Activated naive CD8-positive, alpha-beta T cell treated with anti-CD3 and anti-CD28 coated beads, Interleukin-2, amount 50 U/mL, for 24 hours (primary cell): ENCODE measurements at places on chromosomes 16 and 17.

GRCh38 chr17:13518261-13519000 lies 83.3 kb downstream of the HS3ST3A1 start:
- H3K4me3 ChIP-seq: no peak overlapping the region
- H3K27ac ChIP-seq: no peak overlapping the region
- DNase-seq: no peak
- H3K27me3 ChIP-seq: peaks cover 3% of the 10 kb centered on the region
- H3K36me3 ChIP-seq: no peaks in the 10 kb centered on the region

- H3K27me3 ChIP-seq: no peaks in the 10 kb centered on the region
- DNase-seq: no peak
- H3K4me1 ChIP-seq: no peaks in the 10 kb centered on the region
- H3K4me3 ChIP-seq: no peak overlapping the region
Observed at GRCh38 chr16:58043571-58044155, 18.1 kb downstream of the MMP15 start.

DNA sequence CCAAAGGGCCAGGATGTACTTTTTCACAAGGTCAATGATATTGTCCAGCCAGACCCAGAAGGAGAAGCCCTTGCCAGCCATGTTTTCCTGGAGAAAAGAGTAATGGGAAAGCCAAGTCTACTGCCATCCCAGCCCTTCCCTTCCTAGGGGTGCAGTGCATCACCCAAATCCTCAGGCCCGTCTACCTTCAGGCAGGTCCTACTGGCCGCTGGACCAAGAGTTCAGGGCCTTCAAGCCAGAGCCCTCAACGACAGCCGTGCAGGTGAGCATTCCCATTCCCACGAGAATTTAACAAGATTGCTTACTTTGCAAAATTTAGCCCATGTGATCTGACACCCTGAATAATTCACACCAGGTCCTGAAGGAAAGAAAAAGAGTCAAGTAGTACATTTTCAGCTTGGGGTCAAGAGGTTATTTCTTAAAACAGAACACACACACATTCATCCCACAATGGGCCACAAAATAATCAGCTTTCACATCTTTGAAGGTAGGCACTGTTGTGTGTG lies 35.0 kb downstream of the STAT5A start:
- no peaks in the 10 kb centered on the region for H3K27me3 ChIP-seq
- peak overlapping the region; percentile 62 for H3K27ac ChIP-seq
- peaks cover 49% of the 10 kb centered on the region for H3K4me1 ChIP-seq
- H3K4me3 ChIP-seq: no peak overlapping the region

- no peak overlapping the region for H3K4me3 ChIP-seq
- H3K27ac ChIP-seq: no peak overlapping the region
- peaks cover 26% of the 10 kb centered on the region for H3K27me3 ChIP-seq
- no peak for DNase-seq
- H3K4me1 ChIP-seq: peaks cover 7% of the 10 kb centered on the region
Observed at GRCh38 chr16:23334457-23334853, 32.4 kb downstream of the SCNN1B start.

DNA sequence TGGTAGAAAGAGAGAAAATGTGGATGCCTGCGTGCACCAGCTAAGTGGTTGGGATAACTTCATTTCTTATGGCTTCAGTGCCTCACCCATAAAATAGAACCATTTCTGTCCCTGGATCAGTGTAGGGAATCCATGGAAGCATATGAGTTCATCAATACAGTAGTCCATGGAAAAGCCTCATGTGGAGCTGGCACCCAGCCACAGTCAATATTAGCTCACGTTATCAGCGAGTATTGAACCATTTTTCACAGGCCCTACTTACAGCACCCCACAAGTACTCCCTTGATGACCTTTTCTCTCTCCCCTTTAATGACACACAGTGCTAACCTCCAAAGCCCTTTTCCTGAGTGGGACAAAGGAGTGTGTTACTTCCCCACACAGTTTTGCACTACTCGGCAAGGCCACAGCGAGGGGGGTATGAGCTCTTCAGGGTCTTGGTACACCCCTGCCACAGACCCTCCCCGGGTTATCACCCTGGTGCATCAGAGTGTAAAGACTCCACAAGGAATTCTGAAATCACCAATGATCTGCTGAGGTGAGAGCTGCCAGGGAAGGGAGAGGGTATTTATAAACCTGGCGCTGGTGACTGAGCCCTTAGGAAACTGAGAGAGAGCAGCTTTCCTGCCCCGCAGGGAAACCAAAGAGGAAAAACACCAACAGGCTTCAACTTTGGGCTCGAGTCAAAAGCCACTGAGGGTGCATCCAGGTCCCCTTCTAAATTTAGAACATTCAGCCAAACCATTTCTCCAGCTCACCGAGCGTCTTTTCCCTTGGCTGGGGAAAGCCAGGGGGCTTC lies 36.9 kb downstream of the DYNLRB2 start:
- no peak for DNase-seq
- H3K4me1 ChIP-seq: peaks cover 33% of the 10 kb centered on the region
- no peak overlapping the region for H3K27ac ChIP-seq

DNA sequence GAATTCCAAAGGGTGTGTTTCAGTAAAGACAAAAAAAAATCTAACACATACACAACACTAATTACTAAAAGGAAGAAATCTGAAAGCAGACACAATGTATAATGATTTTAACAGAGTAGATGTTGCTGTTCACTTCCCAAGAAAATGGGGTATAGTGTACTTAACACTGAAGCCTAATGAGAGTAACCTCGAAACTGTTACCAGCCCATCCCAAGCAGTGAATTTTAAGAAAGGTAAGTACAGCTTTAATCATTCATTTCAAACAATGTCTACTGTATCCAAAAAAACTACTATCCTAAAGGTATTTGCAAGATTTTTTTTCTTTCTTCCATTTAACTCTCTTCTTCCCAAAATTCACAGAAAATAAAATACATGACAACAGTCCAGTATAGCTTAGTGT lies 8.3 kb downstream of the GRB2 start:
- H3K27me3 ChIP-seq: no peaks in the 10 kb centered on the region
- no peak overlapping the region for H3K4me3 ChIP-seq
- peak overlapping the region; percentile 63 for H3K27ac ChIP-seq

DNA sequence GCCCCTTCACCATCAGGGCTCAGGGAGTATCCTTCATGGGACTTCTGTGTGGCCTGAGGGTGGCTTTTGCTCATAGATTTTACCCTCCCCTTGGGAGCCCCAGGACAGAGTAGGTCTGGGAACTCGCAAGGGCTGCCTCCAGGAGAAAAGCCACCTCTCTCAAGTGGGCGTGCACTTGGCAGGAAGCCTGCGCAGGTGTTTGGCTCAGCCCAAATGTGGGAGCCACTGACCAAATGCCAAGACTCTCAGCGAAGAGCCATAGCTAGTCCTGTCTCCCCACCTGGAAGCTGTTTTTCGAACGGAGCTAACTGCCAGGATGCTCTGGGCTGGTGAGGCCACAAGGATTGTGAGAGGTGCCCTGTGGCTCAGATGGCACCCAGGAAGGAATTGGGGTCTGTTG lies 2.0 kb upstream of the HSD17B2 start:
- H3K4me3 ChIP-seq: no peak overlapping the region
- no peak for DNase-seq
- H3K4me1 ChIP-seq: no peaks in the 10 kb centered on the region
- no peak overlapping the region for H3K27ac ChIP-seq
- peaks cover 22% of the 10 kb centered on the region for H3K27me3 ChIP-seq

DNA sequence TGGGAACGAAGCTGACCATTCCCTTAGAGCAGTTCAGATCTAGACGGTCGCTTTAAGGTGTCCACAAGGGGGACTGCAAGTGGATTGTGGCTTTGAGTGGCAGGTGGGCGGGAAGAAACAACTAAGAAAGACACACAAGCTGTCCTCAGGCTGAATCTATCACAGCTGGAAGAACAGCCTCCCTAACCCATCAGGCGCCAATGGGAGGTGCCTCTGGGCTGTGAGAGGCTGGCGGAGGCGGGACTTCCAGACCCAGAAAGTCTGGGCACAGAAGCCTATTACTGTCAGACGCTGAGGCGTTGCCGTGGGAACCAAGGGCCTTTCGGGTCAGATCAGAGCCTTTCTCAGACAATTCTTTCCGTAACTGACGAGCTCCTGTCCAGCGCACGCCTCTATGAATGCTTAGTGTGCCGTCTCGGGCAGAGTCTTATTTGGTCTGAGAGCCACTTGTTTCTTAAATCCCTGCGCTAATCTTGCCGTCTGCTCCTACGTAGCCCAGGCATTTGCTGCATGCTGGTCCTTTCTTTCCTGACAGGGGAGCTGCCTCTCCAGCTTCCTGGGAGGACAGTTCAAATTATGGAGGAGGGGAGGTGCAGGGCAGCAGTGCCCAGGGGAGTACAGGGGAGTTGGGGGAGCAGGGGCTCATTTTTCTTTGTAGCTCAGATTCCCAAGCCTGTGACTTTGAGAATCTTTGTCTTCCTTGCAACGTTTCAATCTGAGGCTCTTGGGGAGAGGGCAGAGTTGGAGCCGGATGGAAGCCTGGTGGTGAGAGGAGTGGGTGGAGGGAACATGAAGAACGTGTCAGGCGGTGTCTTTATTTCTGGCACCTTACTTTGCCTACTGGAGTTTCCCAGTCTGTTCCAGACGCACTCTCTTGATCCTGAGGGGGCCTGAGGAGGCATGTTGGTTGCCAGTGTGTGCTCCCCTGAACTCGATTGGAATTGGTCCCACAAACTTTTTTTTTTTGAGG lies 618.7 kb downstream of the KCNJ18 start:
- H3K27ac ChIP-seq: no peak overlapping the region
- no peaks in the 10 kb centered on the region for H3K27me3 ChIP-seq
- no peaks in the 10 kb centered on the region for H3K36me3 ChIP-seq
- no peak for DNase-seq
- H3K4me3 ChIP-seq: no peak overlapping the region
- no peaks in the 10 kb centered on the region for H3K4me1 ChIP-seq

- H3K27me3 ChIP-seq: peaks cover 9% of the 10 kb centered on the region
- peak within 1 kb of the TSS; percentile 66 for H3K27ac ChIP-seq
- peak within 1 kb of the TSS; percentile 90 for H3K4me3 ChIP-seq
- DNase-seq: peak; percentile 78
Observed at GRCh38 chr17:67245073-67245693, at the start of gene HELZ. TSS of gene HELZ (minus strand) at chr17:67245196. CDS start at chr17:67218804, 26,392 bp downstream.

GRCh38 chr16:30775131-30775391 lies 11.9 kb downstream of the ZNF629 start:
- H3K27me3 ChIP-seq: no peaks in the 10 kb centered on the region
- peaks cover 30% of the 10 kb centered on the region for H3K36me3 ChIP-seq
- H3K4me3 ChIP-seq: peak overlapping the region; percentile 93
- DNase-seq: no peak

DNA sequence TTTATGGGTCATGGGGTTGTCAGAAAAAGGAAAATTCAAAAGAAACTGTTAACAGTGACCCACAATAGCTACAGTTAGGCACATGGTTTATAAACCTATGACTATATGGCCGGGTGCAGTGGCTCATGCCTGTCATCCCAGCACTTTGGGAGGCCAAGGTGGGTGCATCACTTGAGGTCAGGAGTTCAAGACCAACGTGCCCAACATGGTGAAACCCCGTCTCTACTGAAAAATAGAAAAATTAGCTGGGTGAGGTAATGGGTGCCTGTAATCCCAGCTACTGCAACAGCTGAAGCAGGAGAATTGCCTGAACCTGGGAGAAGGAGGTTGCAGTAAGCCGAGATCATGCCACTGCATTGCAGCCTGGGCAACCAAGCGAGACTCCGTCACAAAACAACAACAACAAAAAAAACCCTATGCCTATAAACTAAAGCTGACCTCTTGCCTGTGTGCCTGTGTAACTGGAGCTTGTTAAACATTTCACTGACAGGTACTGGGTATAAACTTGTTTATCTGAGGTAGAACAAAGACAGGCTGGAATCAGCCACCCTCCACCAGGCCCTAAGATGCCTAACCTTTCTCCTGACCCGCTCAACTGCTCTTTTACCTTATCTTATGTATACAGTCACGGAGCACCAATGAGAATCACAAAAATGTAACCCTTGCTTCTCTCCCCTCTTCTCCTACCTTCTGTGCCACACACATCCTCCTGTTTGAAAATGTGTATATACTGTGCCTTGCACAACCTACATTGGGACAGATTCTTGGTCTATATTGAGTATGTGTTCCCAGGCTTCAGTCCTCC lies 62.9 kb upstream of the ATF7IP2 start:
- H3K27ac ChIP-seq: no peak overlapping the region
- H3K27me3 ChIP-seq: no peaks in the 10 kb centered on the region
- no peak overlapping the region for H3K4me3 ChIP-seq
- peaks cover 2% of the 10 kb centered on the region for H3K4me1 ChIP-seq

GRCh38 chr17:17079761-17080160 lies 37.5 kb downstream of the MPRIP start:
- H3K27ac ChIP-seq: no peak overlapping the region
- peaks cover 22% of the 10 kb centered on the region for H3K36me3 ChIP-seq
- no peak overlapping the region for H3K4me3 ChIP-seq
- H3K4me1 ChIP-seq: peaks cover 15% of the 10 kb centered on the region
- no peaks in the 10 kb centered on the region for H3K27me3 ChIP-seq

DNA sequence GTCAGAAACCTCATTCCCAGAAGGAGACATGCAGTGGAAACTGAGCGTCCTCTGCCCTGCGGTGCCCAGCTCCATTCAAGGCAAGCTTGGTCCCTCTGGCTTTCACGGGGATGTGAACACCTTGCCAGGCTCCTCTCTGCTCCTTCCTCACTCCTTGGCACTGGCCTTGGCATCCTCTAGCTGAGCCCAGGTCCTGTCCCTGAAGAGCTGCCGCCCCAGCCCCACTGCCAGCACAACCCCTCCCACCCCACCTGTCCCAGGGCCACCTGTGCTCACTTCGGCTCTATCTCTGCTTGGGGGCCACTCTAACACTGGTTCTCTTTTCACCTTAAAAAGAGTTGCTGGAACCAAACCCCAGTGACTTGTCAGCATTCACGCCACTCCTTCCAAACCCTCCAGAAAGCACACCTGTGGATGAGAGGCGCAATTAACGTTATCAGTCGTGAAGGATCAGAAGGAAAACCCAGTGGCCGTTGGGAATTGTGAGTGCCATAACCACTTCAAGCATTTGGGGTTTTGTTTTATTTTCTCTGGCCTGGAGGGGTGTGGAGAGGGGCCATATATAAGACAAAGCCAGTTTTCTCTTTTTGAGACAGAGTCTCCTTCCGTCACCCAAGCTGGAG lies 103.7 kb downstream of the AXIN2 start:
- H3K27ac ChIP-seq: no peak overlapping the region
- no peaks in the 10 kb centered on the region for H3K4me1 ChIP-seq
- DNase-seq: no peak

GRCh38 chr17:72145562-72145961 lies 24.7 kb downstream of the SOX9 start:
- H3K4me1 ChIP-seq: no peaks in the 10 kb centered on the region
- no peak overlapping the region for H3K27ac ChIP-seq
- no peak for DNase-seq
- H3K36me3 ChIP-seq: no peaks in the 10 kb centered on the region
- H3K4me3 ChIP-seq: no peak overlapping the region

DNA sequence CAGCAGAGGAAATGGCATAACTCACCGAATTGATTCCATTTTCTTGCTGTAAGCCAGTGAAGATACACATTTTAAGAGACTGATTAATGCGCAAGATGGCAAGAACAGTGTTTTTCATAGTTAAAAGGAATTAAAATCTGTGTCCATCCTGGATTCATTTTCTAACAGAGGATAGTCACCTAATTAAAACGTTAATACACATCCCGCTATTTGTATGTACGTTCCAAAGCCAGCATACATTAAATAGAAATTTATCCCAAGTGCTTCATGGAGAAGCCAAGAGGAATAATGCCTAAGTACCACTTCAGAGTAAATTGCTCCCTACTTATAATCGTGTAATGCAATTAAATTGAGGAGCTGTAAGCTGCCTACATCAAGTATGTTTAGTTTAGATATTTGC lies 49.9 kb downstream of the RBFOX1 start:
- no peak overlapping the region for H3K4me3 ChIP-seq
- no peaks in the 10 kb centered on the region for H3K27me3 ChIP-seq
- no peak overlapping the region for H3K27ac ChIP-seq
- no peaks in the 10 kb centered on the region for H3K4me1 ChIP-seq

- H3K4me1 ChIP-seq: peaks cover 9% of the 10 kb centered on the region
- no peaks in the 10 kb centered on the region for H3K36me3 ChIP-seq
- no peaks in the 10 kb centered on the region for H3K27me3 ChIP-seq
- DNase-seq: no peak
- no peak overlapping the region for H3K4me3 ChIP-seq
- no peak overlapping the region for H3K27ac ChIP-seq
Observed at GRCh38 chr17:62666801-62667591, 39.5 kb downstream of the MRC2 start.
